Testis (tissue), 5 donors: ENCODE measurements at places on chromosomes 5 and 9.

DNA sequence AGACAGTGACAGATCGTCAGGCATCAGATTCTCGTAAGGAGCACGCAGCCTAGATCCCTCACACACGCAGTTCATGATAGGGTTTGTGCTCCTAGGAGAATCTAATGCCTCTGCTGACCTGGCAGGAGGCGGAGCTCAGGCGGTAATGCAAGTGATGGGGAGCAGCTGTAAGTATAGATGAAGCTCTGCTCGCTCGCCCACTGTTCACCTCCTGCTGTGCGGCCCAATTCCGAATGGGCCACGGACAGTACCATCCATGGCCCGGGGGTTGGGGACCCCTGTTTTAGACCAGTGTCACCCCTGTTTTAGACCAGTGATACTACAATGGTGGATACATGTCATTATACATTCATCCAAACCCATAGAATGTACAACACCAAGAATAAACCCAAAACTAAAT is 4.0 kb upstream of the ARSB start:
- no peak for DNase-seq

DNA sequence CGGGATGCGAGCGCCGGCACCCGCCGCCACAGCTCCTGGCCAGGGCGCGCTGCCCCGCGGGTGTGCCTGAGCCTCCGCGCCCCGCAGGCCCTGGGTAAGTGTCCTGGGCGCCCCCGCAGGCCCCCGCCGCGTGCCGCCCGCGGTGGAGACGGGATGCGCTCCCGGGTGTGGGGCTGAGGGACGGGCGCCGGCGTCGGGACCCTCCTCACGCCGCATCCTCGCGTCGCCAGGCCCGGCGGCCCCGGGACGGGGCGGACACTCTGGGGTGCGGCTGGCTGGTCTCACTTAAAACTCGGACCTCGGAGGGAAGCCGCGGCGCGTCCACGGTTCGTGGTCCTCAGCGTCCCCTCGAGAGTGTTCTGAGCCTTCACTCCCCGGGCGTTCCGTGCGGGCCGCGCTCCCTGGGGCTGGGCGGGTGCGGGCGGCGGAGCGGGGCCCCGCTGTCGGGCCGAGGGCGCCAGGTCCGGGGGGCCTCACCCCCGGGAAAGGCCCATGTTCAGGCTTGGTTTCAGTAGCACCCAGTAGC is 275 bp downstream of the AHRR start:
- DNase-seq = peak; percentile 11

GRCh38 chr9:119368681-119369581 is at the start of gene BRINP1:
BRINP1 (minus strand) TSS chr9:119369435; CDS start chr9:119313355, 56,080 bp downstream.
- peak; percentile 54 for DNase-seq

DNA sequence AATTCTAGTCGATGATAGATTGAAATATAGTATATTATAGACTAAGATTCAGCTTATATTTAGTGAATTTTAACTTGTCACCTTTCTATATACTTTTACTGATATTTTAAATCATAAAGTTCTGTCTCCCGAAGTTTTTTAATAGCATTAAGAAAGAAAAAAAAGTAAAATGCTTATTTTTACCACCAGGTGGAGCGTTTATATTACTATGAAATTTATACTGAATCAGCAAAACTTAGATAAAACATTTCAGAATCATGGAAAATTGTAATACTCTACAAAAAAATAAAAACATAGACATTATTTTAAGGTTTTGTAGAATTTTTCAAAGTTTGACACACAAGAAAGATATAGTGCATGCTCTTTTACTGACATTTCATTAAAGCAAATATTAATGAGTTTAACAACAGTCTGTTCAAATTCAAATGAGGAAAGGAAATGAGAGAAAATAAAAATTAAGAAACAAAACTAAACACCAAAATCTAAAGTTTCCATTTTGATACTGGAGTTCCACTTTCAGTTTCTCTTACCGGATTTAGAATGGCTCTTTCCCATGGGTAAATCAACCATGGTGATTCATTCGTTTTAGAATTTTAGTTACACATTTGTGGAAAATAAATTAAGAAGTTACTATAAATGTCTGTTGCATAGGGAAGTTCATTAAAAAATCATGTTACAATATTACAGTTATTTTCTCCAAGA is 1035.3 kb downstream of the CDH12 start:
- DNase-seq = no peak

- no peak for DNase-seq
Observed at GRCh38 chr5:80985600-80986228, 25.6 kb downstream of the RASGRF2 start.

- DNase-seq = no peak
Observed at GRCh38 chr5:1765880-1766235, 33.8 kb downstream of the MRPL36 start.

DNA sequence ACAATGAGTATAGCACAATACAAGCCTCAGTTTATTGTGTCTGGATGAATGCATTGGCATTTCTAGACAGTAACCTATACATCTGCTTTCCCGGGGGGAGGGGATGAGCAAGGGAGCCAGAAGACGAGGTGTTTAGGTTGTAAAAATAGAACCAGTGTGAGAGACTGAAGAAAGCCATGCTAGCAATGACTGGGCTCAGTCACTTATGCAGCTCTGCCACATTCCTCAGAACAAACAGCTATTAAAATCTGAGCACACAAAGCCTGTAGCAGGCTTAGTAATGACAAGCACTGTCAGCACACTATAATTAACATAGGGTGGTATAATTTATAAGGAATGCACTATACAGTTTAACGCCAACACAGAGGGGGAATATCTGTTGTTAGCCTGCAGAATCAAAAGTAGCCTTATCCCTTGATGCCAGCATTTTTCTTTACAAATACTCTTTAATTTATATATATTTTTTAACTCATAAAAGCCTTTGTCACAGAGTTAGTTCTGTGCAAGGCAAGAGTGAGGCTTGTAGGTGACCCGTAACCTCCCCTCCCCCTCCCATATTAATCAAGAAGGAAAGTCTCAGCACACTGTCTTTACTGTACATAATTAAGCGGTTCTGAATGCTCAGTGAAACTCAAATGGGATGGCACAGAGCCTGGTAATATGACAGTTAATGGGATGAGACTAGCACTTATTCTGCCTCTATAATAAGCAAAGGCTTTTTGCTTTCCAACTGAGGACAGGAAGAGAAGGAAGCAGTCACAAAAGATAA is 295.4 kb downstream of the CSNK1G3 start:
- no peak for DNase-seq

DNA sequence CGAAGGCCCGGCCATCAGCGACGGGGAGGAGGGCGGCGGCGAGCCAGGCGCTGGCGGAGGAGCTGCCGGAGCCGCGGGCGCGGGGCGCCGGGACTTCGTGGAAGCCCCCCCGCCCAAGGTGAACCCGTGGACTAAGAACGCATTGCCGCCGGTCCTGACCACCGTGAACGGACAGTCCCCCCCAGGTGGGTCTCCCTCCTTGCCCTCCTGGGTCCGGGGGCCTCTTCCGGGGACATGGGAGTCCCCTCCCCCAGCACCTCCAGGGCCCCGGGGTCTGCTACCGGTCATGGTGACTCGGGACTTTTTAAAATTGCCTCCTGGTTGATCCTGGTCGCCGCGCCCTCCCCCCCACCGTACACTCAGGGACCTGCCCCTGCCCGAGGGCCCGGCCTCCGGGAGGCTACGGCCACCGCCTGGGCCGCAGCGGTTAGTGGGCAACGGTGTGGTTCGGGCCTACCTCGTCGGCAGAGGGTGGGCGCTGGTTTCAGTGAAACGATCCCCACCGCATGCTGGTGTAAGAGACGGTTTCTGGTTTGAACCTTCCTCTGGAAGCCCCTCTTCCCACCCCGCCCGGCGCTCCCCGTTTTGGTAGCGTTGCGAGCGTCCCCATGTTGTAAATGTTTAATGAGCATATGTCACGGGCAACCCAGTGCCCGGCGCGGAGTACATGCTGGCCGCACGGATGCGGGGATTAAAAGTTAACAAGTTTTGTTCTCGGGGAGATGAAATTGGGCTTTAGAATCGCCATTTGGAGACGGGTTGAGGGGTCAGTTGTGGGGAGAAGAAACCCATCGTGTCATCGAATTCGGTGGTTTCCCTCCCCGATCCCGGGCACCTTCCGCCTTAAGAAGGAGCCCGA is 1.1 kb downstream of the LARP1 start:
- DNase-seq = peak; percentile 41

GRCh38 chr5:119323601-119324000 is 32.2 kb upstream of the TNFAIP8 start:
- DNase-seq = no peak

DNA sequence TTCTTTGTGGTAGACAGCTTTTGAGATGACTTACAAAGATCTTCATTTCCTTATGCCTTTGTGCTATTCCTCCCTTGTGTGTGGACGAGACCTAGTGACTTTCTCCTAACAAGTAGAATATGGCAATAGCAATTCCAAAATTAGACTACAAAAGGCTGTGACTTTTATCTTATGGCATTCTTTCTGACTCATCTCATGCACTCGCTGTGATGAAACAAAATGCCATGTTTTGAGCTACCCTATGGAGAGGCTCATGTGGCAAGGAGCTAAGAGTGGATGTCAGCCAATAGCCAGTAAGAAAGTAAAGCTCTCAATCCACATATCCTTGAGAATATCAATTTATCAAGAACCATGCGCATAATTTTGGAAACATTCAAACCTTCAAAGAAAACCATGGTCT is 380.5 kb upstream of the SMC2 start:
- no peak for DNase-seq

DNA sequence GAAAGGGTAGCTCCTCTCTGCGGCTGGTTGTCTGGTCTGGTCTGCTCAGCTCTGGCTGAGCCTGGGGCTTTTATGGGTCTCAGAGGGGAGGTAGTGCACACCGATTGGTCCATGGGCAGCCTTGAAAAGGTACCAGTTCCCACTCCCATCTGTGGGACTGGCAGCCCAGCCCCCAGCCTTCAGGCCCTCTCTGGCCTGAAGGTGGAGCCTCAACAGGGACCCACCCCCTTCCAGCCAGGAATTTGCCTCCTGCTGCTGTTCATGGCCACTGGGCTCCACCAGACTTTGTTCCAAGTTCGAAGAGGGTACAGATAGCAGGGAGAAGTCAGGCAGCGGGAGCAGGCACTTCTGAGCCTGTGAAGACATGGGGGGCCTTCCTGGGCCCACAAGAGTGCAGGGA is 165.3 kb upstream of the SLC27A6 start:
- no peak for DNase-seq

DNA sequence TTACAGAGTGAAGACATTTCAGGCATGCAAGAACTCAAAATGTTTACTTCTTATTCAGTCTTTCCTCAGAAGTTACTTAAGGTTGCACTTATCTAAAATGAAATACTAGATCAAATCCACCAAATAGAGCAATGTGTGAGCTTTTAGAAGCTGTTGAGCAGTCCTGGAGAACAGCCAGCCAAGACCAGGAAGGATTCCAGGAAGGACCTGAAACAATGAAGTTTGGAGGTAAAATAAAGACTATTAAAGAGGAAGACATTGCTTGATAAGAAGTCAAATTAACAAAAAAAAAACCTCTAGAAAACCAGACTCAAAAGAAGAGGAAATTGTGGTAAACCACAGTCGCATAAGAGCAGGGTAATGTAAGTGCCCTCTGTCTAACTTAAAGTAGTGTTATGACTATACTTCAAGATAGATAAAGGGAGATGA is 156.2 kb upstream of the S1PR3 start:
- DNase-seq = no peak

DNA sequence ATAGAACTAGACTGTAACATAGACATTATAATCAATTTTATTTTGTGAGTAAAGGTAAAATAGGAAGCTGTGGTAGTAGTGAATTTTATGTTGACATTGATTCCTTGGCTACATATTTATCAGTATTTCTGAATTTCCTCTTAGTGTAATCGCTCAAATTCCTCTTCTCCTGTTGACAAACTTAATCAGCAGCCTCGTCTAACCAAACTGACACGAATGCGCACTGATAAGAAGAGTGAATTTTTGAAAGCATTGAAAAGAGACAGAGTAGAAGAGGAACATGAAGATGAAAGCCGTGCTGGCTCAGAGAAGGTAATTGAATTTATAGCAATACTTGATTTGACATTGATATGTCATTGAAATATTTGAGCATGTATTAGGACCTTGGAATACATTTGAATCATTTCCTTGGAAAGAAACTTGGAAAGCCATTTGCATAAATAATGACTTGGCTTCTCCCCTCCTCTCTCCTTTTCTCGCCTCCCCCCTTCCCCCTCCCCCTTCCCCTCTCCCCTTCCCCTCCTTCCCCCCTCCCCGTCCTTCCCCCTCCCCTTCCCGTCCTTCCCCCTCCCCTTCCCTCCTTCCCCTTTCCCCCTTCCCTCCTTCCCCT is 75.5 kb downstream of the GPBP1 start:
- no peak for DNase-seq

- no peak for DNase-seq
Observed at GRCh38 chr9:15389173-15389572, 33.5 kb upstream of the SNAPC3 start.

GRCh38 chr5:35306716-35307365 is 76.6 kb upstream of the PRLR start:
- DNase-seq = no peak

GRCh38 chr5:95727764-95728191 is 3.4 kb upstream of the RHOBTB3 start:
- no peak for DNase-seq

GRCh38 chr9:34929506-34930102 is 28.5 kb upstream of the PHF24 start:
- peak; percentile 67 for DNase-seq

DNA sequence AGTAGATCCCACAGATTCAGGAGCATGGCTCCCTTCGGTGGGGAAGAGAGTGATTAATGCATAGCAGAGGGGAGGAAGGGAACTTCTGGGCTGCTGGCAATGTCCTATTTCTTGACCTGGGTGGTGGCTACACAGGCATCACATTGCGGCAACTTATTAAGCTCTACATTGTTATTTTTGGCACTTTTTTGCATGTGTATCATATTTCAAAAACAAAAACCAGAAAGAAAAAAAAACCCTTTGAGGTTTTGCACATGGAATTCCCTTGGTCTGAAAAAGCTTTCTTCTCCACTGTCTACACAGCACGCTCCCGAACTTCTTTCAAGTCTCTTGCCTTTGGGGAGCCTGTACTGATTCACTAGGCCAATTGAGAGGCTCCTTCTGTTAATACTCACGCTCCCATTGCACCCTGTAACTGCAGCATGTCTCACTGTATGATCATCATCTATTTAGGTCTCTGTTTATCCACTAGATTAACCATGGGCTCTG is 25.1 kb downstream of the CEMIP2 start:
- no peak for DNase-seq

DNA sequence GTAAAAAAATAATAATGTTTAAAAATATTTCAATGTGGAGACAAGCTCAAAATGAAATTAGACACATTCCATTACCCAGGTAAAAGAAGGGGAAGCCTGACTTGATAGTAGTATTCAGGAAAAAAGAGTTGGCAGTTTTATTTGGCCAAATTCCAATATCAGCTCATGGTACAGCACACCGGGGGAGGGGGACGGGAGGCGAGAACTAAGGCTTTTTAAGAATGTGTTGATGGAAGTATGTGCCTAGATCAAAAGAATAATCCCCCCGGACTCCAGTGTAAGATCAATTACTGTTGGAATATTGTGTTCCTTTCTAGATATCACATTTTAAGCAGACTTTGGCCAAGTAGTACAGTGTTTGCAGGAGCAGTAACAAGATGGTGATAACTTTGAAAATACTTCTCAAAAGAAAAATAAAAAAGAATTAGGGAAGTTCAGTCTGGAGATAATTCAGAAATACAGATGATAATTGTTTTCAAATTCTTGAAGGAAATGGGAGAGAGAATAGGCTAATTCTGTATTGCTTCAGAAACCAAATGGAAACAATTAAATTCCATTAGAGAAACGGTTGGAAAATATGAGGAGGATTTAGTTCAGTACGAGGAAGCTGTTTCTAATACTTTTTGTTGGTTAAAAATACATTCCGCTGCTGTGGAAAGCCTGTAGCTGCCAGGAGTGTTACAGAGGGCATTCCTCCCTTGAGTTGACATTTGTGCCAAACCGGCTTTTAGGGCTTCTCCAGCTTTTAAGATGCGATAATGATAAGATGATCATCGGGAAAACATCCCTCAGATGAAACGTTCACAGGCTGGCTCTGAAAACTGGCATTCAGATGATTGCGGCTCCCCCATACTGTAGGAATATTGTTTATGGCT is 98.1 kb upstream of the ERBIN start:
- no peak for DNase-seq
